ENCODE measurements at places on chromosomes 7 and 10.

GRCh38 chr7:129959471-129960203, 6.9 kb upstream of the UBE2H start:
- no peak for DNase-seq

GRCh38 chr10:3990307-3990706, 205.3 kb upstream of the KLF6 start:
- DNase-seq, result no peak

- DNase-seq, result no peak
Measured at GRCh38 chr7:113784316-113784715, 134.5 kb downstream of the PPP1R3A start.

- no peak for DNase-seq
Measured at GRCh38 chr7:151439855-151440798, at the start of gene CRYGN. Gene CRYGN (minus strand): TSS chr7:151440141. CDS start chr7:151439917, 224 bp downstream.

DNA sequence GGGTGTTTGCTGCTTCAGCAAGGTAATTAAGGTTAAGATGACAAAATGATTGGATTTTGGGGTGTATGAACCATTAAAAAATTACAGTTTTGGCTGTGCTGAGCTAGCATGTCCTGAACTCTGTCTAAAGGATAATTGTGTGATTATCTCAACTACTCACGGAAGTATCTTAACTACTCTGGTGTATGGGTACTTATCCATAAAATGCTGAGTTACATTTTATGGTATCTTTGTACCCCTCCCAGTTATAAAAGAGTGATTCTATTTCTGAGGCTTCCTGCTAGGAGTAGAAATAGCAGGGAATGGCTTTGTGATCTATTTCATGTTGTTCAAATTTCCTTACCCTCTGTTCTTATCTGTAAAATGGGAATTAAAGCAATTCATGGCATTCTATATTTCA, 22.6 kb downstream of the CYP2C18 start:
- DNase-seq, result no peak

DNA sequence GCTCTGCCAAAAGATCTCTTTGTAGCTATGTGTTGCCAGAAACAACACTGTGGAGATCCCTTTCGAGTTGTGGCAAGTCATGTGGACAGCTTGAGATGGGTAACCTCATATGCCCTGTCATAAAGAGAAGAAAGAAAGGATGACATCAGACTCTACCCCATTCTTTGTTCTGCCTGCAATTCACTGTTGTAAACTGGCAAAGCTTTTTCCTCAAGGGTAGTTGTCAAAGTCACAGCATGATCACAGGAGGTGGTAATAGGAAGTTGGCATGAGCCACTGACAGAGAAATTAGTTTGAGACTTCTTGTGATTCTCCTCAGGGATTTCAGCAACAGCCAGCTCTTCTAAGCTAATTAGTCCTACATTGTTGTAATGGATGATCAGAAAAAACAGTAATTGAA, 19.4 kb upstream of the MINDY3 start:
- no peak for DNase-seq

GRCh38 chr10:111297351-111297848, 220.6 kb downstream of the ADRA2A start:
- no peak for DNase-seq

DNA sequence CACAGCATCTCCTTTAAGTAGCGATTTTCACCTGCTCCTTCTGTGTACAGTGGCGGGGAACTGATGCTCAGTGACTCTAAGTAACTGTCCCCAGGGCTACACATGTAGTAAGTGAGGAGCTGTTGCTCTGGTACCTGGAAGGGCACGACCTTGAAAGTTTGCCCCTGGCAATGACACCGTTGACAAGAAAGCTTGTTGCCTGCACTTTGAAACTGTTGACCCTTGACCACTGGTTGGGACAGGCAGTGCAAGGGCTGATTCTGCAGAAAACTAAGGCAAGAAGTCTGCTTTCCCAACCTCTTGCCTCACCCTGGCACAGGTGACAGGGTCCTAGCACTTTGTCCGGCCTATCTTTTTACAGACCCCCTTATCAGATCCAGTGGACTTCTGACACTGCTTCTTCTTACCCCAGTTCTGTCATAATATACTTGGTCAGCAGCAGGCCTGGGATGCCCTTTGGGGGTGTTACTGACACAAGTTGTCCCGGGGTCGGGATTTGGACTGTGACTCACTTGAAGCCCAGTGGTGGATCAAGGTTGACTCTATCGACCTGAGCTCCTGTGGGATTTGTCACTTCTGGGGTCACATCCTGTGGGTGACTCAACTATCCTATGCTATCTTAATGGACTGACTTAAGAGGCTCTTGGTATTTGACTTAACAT, 5.8 kb downstream of the ACSL5 start:
- DNase-seq, result no peak

- DNase-seq, result no peak
Measured at GRCh38 chr10:114311023-114311422, 72.0 kb downstream of the VWA2 start.

GRCh38 chr7:381211-382042, 91.5 kb downstream of the FOXL3 start:
- peak; percentile 25 for DNase-seq

GRCh38 chr10:123502983-123503382, 163.2 kb upstream of the GPR26 start:
- no peak for DNase-seq

- DNase-seq, result no peak
Measured at GRCh38 chr7:116259156-116259870, 49.0 kb downstream of the TES start.

DNA sequence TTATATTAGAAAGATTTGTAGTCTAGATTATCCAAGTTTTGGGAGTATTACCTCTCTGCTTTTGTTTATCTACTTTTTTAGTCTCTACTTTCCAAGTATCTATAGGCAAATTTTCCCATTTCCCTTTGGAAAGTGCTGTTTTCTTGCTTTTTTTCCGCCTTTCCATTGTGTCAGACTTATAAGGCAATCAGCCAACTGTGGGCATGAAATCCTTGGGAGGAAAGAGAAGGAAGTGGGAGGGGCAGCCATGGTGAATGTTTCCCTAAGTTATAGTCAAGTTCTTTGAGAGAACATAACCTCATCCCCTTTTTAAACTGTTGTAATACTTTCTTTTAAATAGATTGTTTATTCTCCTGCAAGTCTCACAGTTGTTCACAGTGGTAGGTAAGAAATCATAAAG, 52.6 kb downstream of the PTEN start:
- DNase-seq, result no peak

DNA sequence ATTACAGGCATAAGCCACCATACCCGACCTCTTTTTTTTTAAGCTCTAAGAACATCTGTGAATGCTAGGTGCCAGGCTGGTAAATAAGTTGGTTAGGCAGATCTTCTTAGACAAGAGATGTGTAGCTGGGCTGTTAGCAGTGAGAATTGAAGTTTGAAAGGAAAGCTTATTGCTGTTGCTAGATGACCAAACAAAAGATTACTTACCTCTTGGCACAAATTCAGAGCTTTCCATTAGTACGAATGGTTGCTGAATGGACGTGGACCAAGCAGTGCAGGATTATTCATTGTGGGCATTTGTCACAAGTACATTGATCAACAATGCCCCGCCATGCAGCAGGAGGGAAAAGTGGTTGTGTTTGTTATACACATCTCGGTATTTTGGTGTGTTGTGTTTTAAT, 131.2 kb downstream of the GFRA1 start:
- no peak for DNase-seq

DNA sequence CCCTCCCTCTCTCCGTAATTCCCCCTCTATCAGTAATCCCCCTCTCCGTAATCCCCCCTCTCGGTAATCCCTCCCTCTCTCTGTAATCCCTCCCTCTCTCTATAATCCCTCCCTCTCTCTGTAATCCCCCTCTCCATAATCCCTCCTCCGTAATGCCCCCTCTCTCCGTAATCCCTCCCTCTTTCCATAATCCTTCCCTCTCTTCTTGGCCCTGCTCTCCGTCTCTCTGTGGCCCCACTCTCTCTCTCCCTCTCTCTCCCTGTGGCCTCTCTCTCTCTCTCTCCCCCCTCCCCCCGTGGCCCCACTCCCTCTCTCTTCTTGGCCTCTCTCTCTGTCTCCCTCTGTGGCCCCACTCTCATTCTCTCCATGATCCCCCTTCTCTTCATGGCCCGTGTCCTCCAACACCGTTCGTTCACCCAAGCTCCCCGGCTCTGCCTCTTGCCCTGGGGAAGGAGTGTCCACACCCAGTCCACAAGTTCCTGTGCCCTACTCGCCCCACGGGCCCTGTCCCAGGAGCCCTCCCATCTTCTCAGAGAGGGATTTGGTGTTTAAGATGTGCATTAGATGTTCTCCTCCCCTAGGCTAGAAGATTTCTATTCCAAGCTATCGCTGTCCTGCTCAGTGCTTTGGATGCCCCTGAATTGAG, 19.8 kb downstream of the SHH start:
- DNase-seq, result no peak

DNA sequence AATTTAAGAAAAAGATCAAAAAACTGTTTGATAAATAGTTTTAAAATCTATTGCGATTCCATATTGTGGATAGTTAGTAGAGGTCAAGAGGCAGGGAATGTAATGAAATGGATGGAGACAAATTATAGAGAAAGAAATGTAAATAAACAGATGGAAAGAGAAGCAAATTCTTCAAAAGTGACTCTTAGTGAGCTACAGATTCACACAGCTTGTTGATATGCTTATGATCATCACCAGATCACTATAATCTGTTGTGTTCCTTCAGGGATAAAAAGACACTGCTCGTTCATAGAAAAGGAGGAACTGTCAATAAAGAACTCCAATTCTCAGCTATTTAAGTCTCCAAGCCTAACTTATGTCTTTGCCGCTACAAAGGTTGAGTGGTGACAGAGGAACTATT, 251.4 kb upstream of the SEMA3C start:
- no peak for DNase-seq

- DNase-seq, result no peak
Measured at GRCh38 chr7:95391761-95392160, 4.4 kb downstream of the PON3 start.

DNA sequence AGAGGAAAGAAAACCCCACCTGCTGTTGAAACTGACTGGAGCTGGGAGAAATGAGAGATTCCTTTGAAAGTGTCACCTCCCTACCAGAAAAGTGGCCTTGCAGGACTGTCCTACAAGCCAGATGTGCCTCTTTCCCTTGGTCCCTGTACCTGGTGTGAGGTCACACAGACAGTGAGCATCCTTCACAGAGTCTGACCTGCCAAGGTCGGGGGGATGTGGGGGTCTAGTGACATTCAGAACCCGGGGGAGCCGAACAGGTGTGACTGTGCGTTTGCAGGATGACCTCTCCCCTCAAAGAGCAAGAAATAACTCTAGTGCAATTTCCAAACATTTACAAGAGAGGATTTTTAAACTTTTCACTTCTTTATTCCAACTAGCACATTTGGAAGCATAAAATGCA, 93.4 kb upstream of the ZNF479 start:
- DNase-seq, result no peak

GRCh38 chr7:76121044-76121443, 73.1 kb downstream of the MDH2 start:
- no peak for DNase-seq

DNA sequence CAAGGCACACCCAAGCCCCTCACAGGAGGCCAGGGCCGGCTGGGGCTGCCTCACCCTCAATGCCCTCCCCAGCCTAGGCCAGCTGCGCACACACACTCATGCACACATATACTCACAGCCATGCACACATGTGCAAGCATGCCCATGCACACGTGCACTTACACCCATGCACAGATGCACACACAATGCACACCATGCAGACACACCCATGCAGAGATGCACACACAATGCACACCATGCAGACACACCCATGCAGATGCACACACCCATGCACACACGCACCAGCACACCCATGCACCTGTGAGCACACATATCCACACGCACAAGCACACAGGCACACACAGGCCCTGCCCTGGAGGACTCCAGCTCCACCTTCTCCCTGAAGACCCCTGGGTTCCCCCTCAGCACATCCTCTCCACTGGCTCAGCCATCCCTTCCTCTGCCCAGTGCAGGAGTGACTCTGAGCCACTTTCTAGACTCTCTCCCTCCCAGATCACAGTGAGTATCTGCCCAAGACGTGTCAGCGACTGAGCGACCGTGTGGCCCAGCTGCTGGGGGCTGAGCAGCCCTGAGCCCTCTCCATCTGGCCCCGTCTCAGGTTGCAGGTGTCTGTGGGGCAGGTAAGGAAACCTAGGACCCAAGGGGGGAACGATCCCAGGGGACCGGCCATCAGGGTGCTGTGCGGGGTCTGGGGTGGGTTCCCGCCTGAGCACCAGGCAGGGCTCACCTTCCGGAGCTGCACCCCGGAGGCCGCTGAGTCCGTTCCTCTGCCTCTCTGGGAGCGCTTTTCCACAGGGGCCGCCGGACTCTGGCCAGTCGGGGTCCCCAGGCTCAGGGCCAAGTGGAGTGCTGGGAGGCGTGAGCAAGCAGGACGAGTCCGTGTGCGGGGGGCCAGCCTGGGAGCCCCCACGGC, 25.8 kb downstream of the AP5Z1 start:
- no peak for DNase-seq

DNA sequence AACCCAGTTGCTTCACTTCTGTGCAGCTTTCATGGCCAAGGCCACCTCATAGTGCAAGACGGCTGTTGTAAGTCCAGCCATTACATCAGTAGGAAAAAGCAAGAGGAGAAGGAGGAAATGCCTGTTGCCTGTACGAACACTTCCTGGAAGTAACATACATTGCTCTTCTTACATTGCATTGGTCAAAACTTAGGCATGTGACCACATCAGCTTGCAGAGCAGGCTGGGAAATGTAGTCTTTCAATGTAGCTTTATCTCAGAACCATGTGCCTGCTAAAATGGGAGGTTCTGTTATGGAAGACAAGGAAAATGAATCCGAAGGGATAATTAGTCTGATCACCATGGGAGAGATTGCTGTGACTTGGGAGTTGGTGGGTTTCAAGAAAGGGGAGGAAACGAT, 4.3 kb downstream of the SLC29A3 start:
- no peak for DNase-seq

DNA sequence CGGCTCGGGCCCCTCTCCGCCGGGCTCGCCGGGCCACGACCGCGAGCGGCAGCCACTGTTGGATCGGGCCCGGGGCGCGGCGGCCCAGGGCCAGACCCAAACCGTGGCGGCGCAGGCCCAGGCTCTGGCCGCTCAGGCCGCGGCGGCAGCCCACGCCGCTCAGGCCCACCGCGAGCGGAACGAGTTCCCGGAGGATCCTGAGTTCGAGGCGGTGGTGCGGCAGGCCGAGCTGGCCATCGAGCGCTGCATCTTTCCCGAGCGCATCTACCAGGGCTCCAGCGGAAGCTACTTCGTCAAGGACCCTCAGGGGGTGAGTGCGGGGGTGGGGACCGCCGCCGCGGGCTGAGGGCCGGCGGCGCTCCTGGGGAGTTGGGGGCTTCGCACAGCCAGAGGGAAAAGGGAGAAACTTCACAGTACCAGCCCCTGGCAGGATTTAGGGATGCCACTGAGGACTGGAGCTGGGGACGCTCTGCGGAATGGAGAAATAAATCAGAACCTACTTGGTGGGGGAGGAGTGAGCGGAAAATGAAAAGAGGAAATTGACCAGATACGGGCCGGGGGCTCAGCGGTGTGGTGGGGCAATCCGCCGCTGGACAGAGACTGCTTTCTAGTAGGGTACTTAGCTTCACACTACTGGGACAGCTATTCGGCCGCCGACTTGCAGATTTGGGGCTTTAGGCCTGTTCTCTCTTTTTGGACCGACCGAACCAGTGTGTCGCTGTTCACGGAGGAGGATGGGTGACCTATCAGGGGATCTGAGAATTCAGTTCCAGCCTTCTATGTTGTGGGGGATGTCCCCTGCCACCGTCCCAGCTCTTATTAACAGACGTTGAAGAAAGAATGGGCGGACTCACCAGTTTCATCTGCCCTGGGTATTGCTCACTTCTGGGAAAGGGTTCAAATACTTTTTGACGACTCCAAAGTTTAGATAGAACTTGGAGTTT, 669 bp downstream of the PI4K2A start:
- DNase-seq, result peak; percentile 15

Data from activated T-cell treated with anti-CD3 and anti-CD28 coated beads for 48 hours (primary cell).